Mesenchymal stem cell (in vitro differentiated cells and primary cell): ENCODE measurements at places on chromosomes 3 and 15.

DNA sequence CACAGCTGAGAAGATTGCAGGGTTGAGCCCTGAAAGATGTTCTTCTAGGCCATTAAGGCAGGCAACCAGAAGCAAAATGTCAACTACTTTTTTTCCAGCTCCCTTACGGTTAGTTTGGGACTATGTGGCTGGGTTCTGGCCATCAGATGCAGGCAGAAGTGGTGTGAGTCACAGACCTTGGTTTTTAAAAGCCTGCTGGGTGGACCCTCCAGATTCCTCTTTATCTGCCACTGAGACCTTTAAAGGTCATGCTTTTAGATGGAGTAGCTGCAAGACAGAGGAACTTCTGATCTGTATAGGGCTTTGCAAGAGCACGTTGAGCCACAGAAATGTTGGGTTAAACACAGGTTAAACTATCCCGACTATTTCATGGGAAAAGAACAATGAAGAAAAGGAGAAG, 102.9 kb downstream of the CHST2 start:
- H3K4me3 ChIP-seq, result no peak overlapping the region
- peak; percentile 58 for DNase-seq
- no peak overlapping the region for H3K27ac ChIP-seq
- H3K27me3 ChIP-seq, result no peaks in the 10 kb centered on the region
- H3K36me3 ChIP-seq, result no peaks in the 10 kb centered on the region
- no peaks in the 10 kb centered on the region for H3K4me1 ChIP-seq

- H3K27ac ChIP-seq, result no peak overlapping the region
- no peaks in the 10 kb centered on the region for H3K27me3 ChIP-seq
- no peak overlapping the region for H3K4me3 ChIP-seq
Observed at GRCh38 chr3:163422671-163423070, 1655.6 kb downstream of the SI start.

GRCh38 chr3:43865887-43866528, 175.3 kb downstream of the ABHD5 start:
- no peak overlapping the region for H3K4me3 ChIP-seq
- H3K36me3 ChIP-seq, result no peaks in the 10 kb centered on the region
- peak overlapping the region; percentile 86 for H3K27ac ChIP-seq
- DNase-seq, result no peak
- peaks cover 35% of the 10 kb centered on the region for H3K4me1 ChIP-seq

GRCh38 chr3:47634996-47635395, 56.3 kb upstream of the CSPG5 start:
- H3K36me3 ChIP-seq, result peaks cover 84% of the 10 kb centered on the region
- DNase-seq, result no peak
- no peaks in the 10 kb centered on the region for H3K27me3 ChIP-seq
- no peak overlapping the region for H3K4me3 ChIP-seq

DNA sequence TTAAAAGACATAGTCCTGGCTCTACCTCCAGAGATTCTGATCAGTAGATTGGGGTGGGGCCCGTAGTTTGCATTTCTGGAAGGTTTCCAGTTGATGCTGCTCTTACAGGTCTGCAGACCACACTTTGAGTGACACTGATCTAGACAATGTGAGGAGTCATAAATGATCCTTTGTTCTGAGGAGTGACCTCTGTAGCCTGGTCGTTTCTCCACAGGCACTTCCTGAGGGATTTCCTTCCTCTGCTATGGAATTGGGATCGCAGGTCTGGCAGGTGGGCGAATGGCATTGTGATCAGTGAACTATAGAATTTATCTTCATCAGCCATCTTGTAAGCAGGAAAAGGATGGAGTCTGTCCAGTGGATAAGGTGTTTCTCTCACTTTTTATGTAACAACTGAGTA, 5.5 kb downstream of the GFM1 start:
- H3K27ac ChIP-seq, result no peak overlapping the region
- H3K4me1 ChIP-seq, result no peaks in the 10 kb centered on the region
- H3K27me3 ChIP-seq, result no peaks in the 10 kb centered on the region
- DNase-seq, result no peak

DNA sequence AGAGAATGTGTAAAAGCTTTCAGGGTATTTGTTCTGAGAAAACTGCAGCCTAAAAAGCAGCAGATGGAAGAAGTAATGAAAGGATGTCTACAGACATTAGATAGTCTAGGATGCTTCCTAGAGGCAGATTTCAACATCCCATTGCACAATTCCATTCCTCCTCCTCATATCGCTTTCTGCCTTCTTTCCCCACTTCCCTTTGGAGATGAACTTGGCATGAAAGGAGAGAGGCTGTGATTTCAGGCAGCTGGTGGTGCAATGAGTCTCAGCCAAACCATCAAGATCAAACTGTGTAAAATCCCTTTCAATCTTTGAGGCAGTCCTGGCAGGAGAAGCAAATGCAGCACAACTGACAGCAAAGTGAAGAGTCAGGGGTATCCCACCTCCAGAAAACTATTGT, 438.7 kb upstream of the KCNMB2 start:
- no peak overlapping the region for H3K4me3 ChIP-seq
- H3K27ac ChIP-seq, result no peak overlapping the region
- no peaks in the 10 kb centered on the region for H3K4me1 ChIP-seq

DNA sequence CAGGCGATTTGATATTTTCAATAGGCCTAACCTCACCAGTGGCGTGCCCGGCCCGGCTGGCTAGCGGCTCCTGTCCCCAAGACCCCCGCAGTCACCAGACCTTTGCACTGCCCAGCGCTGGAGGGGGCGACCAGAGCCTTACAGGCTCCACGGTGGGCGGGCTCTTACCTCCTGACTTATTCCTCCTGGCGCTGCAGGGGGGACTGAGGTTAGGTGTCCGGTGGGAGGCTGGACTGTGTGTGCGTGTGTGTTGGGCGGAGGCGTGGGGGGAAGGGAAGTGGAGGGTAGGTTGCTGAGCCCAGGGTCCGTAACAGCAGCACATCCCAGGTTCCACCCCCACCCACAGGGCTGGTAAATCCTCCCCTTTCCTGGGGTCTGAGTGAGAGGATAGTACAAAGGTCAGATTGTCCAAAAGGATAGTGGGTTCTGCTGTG, 27.5 kb upstream of the THRB start:
- no peak for DNase-seq
- no peaks in the 10 kb centered on the region for H3K36me3 ChIP-seq
- H3K27me3 ChIP-seq, result no peaks in the 10 kb centered on the region
- H3K4me1 ChIP-seq, result peaks cover 10% of the 10 kb centered on the region
- H3K27ac ChIP-seq, result no peak overlapping the region
- peak overlapping the region; percentile 79 for H3K4me3 ChIP-seq

DNA sequence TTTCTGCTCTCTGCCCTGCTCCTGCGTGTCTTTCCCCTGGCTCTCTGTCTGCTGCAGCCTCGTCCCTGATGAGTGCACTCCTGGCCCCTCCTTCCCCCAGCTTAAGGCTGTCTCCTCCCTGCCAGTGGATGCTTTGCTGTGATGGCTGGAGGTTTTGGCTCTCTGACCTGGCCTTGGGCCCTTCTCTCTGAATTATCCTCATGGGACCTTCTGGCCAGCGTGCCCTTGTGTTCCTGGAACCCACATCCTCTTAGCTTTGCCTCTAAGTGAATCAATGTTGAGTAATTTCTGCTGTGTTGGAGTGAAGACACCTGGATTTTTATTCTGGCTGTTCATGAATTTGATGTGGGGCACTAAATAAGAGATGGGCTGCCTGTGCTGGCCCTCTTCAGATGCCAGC, 9.8 kb upstream of the TNFAIP8L3 start:
- H3K36me3 ChIP-seq, result no peaks in the 10 kb centered on the region
- peak overlapping the region; percentile 68 for H3K4me3 ChIP-seq
- H3K27me3 ChIP-seq, result no peaks in the 10 kb centered on the region
- H3K27ac ChIP-seq, result no peak overlapping the region
- DNase-seq, result peak; percentile 24

GRCh38 chr3:58989163-58989562, 60.7 kb downstream of the CFAP20DC start:
- DNase-seq, result peak; percentile 35
- no peak overlapping the region for H3K4me3 ChIP-seq

DNA sequence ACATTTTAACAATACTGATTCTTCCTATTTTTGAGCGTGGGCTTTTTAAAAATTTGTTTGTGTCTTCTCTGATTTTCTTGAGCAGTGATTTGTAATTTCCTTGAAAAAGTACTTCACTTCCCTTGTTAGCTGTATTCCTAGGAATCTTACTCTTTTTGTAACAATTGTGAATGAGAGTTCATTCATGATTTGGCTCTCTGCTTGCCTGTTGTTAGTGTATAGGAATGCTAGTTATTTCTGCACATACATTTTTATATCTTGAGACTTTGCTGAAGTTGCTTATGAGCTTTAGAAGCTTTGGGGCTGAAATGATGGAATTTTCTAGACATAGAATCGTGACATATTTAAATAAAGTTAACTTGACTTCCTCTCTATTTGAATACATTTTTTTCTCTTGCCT, 582.8 kb upstream of the BCHE start:
- no peaks in the 10 kb centered on the region for H3K27me3 ChIP-seq
- no peak overlapping the region for H3K27ac ChIP-seq
- no peaks in the 10 kb centered on the region for H3K36me3 ChIP-seq

GRCh38 chr15:72962054-72962702, 90.1 kb upstream of the NEO1 start:
- H3K36me3 ChIP-seq, result no peaks in the 10 kb centered on the region
- no peak overlapping the region for H3K4me3 ChIP-seq
- no peak for DNase-seq
- no peaks in the 10 kb centered on the region for H3K4me1 ChIP-seq
- H3K27ac ChIP-seq, result no peak overlapping the region

- no peak overlapping the region for H3K4me3 ChIP-seq
- DNase-seq, result no peak
- no peak overlapping the region for H3K27ac ChIP-seq
- H3K36me3 ChIP-seq, result peaks cover 50% of the 10 kb centered on the region
Observed at GRCh38 chr3:136277115-136277514, 27.0 kb downstream of the PCCB start.

GRCh38 chr3:57141719-57142410, 23.3 kb downstream of the IL17RD start:
- H3K36me3 ChIP-seq, result no peaks in the 10 kb centered on the region
- H3K4me3 ChIP-seq, result no peak overlapping the region
- H3K27ac ChIP-seq, result no peak overlapping the region

GRCh38 chr3:186118692-186119091, 9.8 kb upstream of the ETV5 start:
- H3K27me3 ChIP-seq, result peaks cover 32% of the 10 kb centered on the region
- DNase-seq, result no peak
- H3K27ac ChIP-seq, result no peak overlapping the region
- peaks cover 8% of the 10 kb centered on the region for H3K4me1 ChIP-seq
- no peaks in the 10 kb centered on the region for H3K36me3 ChIP-seq

DNA sequence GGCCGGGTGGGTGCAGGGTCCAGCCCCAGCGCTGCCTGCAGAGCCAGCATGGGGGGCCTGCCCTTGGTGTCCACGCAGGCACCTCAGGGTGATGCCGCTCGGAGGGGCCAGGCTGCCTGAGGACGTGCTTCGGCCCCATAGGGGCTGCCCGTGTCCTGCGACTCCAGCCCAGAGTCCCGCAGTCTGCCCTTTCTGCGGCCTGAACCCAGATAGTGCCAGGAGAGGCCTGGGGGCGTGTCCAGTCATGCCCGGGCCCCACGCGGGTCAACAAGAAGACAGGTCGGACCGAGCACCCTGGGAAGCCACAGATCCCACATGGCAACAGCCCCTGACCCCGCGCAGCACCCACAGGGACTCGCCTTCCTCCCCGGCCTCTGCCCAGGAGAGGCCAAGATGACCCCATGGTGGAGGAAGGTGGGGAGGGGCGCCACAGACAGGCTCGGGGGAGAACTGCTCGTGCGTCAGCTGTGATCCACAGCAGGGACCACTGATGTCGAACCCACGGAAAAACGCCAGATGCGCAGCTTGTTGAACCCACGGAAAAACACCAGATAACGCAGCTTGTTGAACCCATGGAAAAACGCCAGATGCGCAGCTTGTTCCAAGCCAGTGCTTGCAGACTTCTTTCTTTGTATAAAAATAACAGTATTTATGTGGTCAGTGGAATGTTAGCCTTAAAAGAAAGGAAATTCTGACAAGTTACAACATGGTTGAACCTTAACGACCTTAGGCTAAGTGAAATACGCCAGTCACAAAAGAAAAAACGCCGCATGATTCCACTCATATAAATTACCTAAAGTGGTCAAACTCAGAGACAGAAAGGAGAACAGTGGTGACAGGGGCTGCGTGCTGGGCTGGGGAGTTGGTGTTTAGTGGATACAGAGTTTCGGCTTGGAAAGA, 28.5 kb downstream of the CYFIP1 start:
- peak; percentile 44 for DNase-seq
- peaks cover 32% of the 10 kb centered on the region for H3K36me3 ChIP-seq
- H3K4me1 ChIP-seq, result peaks cover 35% of the 10 kb centered on the region
- H3K27me3 ChIP-seq, result no peaks in the 10 kb centered on the region

- H3K27ac ChIP-seq, result no peak overlapping the region
Observed at GRCh38 chr3:195025884-195026200, 245.1 kb downstream of the XXYLT1 start.

DNA sequence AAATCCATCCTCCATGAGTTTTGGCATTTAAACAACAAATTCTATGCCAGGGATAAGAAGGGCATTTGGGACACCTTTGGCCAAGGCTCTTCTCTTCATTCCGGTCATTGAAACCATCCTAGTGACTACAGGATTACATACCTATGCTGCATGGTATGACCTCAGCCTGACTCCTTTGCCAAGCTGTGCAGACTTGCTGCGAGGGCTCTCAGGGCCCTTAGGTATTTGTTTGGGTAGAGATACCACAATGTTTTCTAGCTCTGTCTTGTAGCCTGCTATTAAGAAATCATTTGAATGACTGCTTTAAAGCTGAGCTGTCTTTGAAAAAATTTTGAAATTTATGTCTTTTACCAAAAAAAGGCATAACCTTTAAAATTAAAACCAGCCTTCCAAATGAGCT, 749.8 kb upstream of the SGO1 start:
- no peaks in the 10 kb centered on the region for H3K36me3 ChIP-seq
- DNase-seq, result no peak
- no peaks in the 10 kb centered on the region for H3K4me1 ChIP-seq
- no peaks in the 10 kb centered on the region for H3K27me3 ChIP-seq
- H3K4me3 ChIP-seq, result no peak overlapping the region

DNA sequence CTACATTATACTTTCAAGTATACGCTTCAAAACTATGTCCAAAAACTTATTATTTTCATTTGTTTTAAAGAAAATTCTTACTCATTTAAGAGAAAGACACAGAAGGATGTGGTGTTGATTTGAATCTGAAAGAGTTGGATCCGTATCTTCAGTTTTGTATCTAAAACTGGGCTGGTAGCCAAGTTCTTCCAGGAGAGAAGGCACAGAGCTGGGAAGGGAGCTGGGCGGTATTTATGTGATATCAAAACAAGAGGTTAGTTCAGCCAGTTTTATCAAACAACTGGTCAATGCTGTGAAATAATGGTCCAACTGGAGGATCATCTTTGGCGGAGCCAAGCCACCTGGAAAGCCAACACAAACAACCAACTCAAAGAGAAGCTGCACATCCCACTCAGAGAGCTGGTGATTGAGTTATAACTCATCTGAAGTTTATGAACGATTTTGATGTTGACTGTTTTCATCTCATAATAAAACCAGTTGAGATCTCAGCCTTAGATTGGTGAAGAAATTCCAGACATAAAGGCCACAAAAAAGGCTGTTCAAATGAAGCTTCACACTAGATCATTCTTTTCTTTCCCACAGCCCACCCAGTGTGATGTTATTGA, 489.6 kb upstream of the RASGRP1 start:
- H3K27ac ChIP-seq, result no peak overlapping the region
- no peaks in the 10 kb centered on the region for H3K36me3 ChIP-seq
- H3K4me3 ChIP-seq, result no peak overlapping the region
- no peak for DNase-seq

- H3K4me1 ChIP-seq, result peaks cover 7% of the 10 kb centered on the region
- no peaks in the 10 kb centered on the region for H3K27me3 ChIP-seq
- H3K4me3 ChIP-seq, result no peak overlapping the region
- no peak overlapping the region for H3K27ac ChIP-seq
- DNase-seq, result no peak
Observed at GRCh38 chr3:69825446-69825845, 86.2 kb downstream of the MITF start.

- no peak overlapping the region for H3K27ac ChIP-seq
- no peak for DNase-seq
- no peaks in the 10 kb centered on the region for H3K27me3 ChIP-seq
- H3K36me3 ChIP-seq, result no peaks in the 10 kb centered on the region
Observed at GRCh38 chr3:7744850-7745249, 756.8 kb upstream of the LMCD1 start.
